ENCODE measurements at places on chromosomes 7 and 10.

DNA sequence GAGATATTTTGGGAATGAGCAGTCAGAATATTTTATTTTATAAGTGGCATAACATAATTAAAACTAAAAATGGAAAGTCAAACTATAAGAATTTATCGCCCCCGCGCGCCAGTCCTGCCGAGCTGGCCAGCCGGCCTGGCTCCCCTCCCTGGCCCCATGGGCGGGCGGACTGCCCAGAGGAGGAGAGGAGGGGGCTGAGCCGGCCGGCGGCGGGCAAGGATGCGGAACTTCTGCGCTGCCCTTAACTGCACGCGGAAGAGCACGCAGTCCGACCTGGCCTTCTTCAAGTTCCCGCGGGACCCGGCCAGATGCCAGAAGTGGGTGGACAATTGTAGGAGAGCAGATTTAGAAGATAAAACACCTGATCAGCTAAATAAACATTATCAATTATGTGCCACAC, 96.8 kb downstream of the DKK1 start:
- DNase-seq = no peak

- DNase-seq = no peak
Measured at GRCh38 chr7:157616426-157616825, 279.6 kb downstream of the DNAJB6 start.

DNA sequence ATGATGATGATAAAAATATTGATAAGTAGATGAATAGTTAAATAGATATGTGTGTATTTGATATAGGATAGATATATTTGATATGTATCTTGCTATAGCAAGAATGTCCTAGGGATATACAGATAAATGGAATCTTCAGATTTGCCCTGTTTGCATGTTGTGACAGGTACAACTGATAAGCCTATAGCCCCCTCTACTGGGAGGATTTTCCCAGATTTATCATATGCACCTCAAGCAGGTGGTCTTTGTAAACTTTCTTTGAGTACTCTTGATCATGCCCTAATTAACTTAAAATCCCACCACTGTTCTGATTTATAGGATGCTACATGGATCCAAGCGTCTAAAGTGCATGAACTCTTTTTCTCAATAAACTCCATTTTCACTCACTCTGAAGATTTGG, 1050.7 kb downstream of the SORCS3 start:
- DNase-seq = no peak

- DNase-seq = no peak
Measured at GRCh38 chr7:101120315-101120714, 6.6 kb upstream of the SERPINE1 start.

All from AG09319 (cell line).